ENCODE measurements at places on chromosomes 2 and 18.

GRCh38 chr2:35343135-35343534, 1012.4 kb upstream of the CRIM1 start:
- DNase-seq, result no peak

GRCh38 chr2:128640845-128641360, 322.2 kb upstream of the HS6ST1 start:
- no peak for DNase-seq

GRCh38 chr2:241550616-241551580, 7.6 kb upstream of the BOK start:
- no peak for DNase-seq

DNA sequence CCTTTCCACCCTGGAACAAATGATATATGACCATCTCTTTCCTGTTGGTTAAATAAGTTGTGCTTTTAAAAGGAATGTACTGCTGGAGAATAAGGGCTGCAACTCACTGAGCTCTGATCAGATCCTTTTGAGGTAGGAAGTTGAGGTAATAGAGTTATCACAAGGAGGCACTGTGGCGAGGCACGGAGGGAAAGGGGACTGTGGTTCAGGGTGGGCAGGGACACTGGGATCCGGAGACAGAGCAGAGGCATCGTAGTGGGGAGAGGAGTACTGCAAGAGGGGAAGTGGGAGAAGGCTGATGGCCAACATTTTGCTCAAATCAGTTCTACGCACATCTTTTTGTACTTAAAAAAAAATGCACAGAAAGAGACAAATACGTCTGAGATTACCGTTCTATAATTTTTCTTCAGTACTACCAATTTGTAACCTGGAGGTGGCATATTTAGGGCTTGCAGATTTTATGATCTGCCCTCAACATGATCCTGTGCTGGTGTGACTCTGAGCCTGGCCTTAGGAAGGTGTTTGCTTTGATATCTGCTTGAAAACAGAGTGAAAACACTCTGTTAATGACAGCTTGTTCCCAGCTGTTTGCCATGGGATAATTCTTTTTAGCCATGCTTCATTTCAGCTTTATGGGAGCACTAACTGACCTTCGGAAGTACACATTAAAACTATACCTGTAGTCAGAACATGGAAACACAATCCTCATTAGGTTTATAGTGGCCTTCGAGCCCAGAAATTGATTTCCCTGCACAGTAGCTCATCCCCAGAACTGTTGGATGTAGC, 168.1 kb downstream of the KCNE4 start:
- DNase-seq, result no peak

DNA sequence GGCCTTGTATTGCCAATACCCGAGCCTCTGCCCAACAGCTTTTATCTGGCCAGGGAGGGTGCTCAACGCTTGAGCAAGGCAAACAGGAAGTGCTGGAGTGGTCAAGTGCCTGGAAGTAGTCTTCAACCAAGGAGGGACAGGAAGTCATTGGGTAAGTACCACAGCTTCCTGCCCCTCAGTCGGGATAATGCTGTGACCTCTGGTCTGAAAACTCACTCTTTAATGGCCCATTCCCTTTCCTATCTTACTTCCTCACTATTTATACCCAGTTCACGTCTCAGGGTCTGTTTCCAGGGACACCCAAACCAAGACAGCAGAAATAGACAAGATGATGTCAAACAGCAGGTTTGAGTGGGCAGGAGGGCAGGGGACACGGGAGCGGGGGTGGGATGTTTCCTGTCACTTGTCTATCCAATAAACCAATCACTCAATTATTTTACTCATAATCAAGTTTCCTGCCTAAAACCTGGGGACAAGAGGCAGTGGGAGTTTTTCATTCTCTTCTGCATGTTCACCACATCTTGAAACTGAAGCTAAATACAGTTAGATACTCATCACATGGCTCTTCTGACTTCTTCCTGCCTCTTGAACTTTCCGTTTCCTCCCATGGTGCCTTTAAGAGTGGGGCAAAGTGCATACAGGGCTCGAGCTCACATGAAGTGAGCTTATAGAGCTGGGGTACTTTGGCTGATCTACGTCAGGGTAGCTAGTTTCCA, 68.9 kb upstream of the CAB39 start:
- DNase-seq, result no peak

GRCh38 chr18:49846361-49846662, 33.0 kb upstream of the ACAA2 start:
- no peak for DNase-seq
